ENCODE measurements at places on chromosomes 5 and 9. TPM values are rescaled to one million over a fixed set of nuclear protein-coding genes. Genes with fewer than 3 reads are reported as not detected.

GRCh38 chr5:73201547-73202513 is 28.8 kb downstream of the TMEM174 start:
- peaks cover 4% of the 10 kb centered on the region for H3K4me1 ChIP-seq
- no peak overlapping the region for H3K27ac ChIP-seq
- H3K27me3 ChIP-seq = peaks cover 58% of the 10 kb centered on the region
- H3K36me3 ChIP-seq = no peaks in the 10 kb centered on the region

- no peak for DNase-seq
- H3K4me1 ChIP-seq = no peaks in the 10 kb centered on the region
- peaks cover 9% of the 10 kb centered on the region for H3K27me3 ChIP-seq
- H3K4me3 ChIP-seq = no peak overlapping the region
Observed at GRCh38 chr5:11377896-11378295, 526.4 kb downstream of the CTNND2 start.

NPR3 gene
- total RNA-seq = 0.16 TPM

NUTM2G gene
- not detected for total RNA-seq

GABRA1 gene
- total RNA-seq = not detected

- peaks cover 32% of the 10 kb centered on the region for H3K4me1 ChIP-seq
- H3K36me3 ChIP-seq = no peaks in the 10 kb centered on the region
- H3K27ac ChIP-seq = no peak overlapping the region
- no peak for DNase-seq
- no peaks in the 10 kb centered on the region for H3K27me3 ChIP-seq
Observed at GRCh38 chr5:94623011-94623410, 4.5 kb downstream of the SLF1 start.

DNA sequence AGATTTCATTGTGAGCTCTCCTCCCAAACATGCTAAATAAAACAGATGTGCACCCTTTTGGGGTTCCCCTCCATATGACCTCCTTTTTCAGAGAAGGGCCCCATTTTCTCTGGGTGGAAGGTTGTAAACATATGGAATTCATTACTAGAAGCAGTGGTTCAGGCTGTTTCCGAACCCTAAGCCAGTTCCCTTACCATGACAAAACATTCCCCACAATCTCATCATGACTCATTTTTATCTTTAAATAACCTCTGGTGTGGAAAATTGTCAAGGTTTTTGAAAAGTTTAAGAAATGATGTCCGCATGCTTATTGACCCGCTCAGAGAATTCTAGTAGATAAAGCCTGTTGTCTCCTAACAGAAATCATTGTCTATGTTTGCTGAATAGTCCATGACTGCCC is 127.3 kb upstream of the PIK3R1 start:
- H3K4me1 ChIP-seq = no peaks in the 10 kb centered on the region
- H3K4me3 ChIP-seq = no peak overlapping the region
- no peaks in the 10 kb centered on the region for H3K27me3 ChIP-seq

DNA sequence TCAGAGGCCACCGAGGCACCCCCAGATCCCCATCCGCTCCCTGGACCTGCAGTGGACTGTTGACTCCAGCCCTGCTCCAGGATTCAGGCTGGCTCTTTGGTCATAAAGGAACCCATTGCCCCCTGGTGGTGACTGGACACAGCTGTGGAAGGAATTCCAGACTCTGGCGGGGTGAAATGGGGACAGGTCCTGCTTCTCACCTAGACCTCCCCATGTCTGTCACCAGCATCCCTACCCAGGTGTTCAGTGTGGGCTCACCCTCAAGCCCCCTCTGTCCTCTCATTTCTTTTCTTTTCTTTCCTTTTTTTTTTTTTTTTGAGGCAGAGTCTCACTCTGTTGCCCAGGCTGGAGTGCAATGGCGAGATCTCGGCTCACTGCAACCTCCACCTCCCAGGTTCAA is 25.5 kb upstream of the STXBP1 start:
- H3K36me3 ChIP-seq = no peaks in the 10 kb centered on the region
- no peak overlapping the region for H3K27ac ChIP-seq
- DNase-seq = peak; percentile 77
- peaks cover 6% of the 10 kb centered on the region for H3K4me1 ChIP-seq
- peaks cover 9% of the 10 kb centered on the region for H3K27me3 ChIP-seq

NNT gene
- 72.0 TPM for total RNA-seq

TYRP1 gene
- total RNA-seq = not detected

HCN1 gene
- not detected for total RNA-seq

- H3K4me3 ChIP-seq = no peak overlapping the region
- no peak for DNase-seq
- no peak overlapping the region for H3K27ac ChIP-seq
- H3K27me3 ChIP-seq = peaks cover 2% of the 10 kb centered on the region
Observed at GRCh38 chr9:4397917-4398316, 92.4 kb upstream of the SLC1A1 start.

DNA sequence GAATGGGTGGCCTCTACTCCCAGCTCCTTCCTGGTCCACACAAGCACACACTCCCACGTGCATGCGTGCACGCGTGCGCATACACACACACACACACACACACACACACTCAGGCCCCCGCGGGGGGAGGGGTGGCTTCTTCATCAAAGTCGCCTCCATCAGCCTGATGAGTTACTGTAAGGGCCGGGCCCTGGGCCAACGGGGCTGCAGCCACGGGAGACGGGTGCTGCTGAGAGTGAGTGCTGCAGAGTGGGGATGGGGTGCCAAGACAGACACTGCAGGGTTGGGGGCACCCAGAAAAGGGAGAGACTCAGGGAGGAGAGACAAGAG is 18.1 kb downstream of the CNTFR start:
- no peak overlapping the region for H3K27ac ChIP-seq
- H3K4me1 ChIP-seq = no peaks in the 10 kb centered on the region
- H3K27me3 ChIP-seq = peaks cover 23% of the 10 kb centered on the region
- DNase-seq = no peak

ANKRD18A gene
- total RNA-seq = 0.85 TPM

GRCh38 chr5:119333421-119333851 is 22.4 kb upstream of the TNFAIP8 start:
- H3K4me1 ChIP-seq = peaks cover 94% of the 10 kb centered on the region
- H3K27me3 ChIP-seq = no peaks in the 10 kb centered on the region
- peak overlapping the region; percentile 66 for H3K4me3 ChIP-seq
- peak overlapping the region; percentile 95 for H3K27ac ChIP-seq
- DNase-seq = peak; percentile 49

- H3K27ac ChIP-seq = no peak overlapping the region
- DNase-seq = no peak
- H3K4me1 ChIP-seq = no peaks in the 10 kb centered on the region
- no peak overlapping the region for H3K4me3 ChIP-seq
- H3K36me3 ChIP-seq = no peaks in the 10 kb centered on the region
Observed at GRCh38 chr5:15703901-15704300, 203.9 kb downstream of the FBXL7 start.

DNA sequence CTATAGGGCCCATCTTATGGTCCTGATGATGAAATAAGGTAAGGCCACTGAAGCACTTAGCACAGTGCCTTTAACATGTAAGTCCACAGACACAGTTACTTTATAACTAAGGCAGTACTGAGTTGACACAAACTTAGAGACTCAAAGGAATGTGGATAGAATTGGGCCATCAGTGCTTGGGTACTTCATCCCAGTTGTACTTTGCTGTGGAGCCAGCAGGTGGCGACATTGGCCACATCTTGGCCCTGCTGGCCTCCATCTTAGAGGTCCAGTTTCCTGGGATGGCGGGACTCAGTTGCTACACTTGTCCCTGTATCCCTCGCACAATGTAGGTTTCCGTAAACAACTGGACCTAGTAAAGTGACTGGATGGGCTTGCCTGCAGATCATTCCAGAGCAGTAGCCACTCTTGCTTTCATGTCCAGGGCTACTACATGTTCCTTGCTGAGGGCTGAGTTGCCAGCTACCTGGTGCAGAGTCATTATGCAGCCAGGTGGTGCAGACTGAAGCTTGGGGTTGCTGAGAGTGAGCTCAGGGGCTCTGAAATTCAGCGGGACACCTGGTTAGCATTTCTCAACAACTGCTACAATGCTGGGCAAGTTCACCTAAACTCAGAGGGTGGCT is 10.6 kb downstream of the MTAP start:
- H3K36me3 ChIP-seq = peaks cover 47% of the 10 kb centered on the region
- peak; percentile 72 for DNase-seq
- peak overlapping the region; percentile 69 for H3K27ac ChIP-seq
- H3K27me3 ChIP-seq = no peaks in the 10 kb centered on the region

GRCh38 chr9:6827439-6828145 is 69.8 kb downstream of the KDM4C start:
- H3K4me1 ChIP-seq = peaks cover 13% of the 10 kb centered on the region
- H3K27ac ChIP-seq = peak overlapping the region; percentile 39
- H3K27me3 ChIP-seq = no peaks in the 10 kb centered on the region
- peaks cover 24% of the 10 kb centered on the region for H3K36me3 ChIP-seq
- no peak overlapping the region for H3K4me3 ChIP-seq
- DNase-seq = peak; percentile 56

DNA sequence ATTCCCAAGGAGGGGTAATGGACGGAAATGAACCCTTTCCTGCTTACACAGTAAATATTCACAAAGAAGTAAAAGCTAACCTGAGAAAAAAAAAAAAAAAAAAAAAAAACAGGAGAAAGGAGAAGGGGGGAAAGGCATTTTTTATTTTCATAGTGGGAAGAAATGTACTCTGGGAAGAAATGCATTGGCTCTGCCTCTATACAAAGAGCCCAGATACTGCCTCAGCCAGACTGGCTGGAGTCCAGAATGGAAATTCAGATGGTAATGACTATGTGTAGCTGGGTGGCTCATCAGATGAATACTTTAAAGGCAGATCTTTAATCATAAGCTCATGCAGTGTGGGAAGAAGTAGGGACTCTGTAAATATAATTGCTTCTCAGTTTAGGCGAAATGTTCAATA is 124.9 kb upstream of the ZNF608 start:
- H3K27ac ChIP-seq = no peak overlapping the region
- DNase-seq = no peak
- no peaks in the 10 kb centered on the region for H3K36me3 ChIP-seq
- H3K4me1 ChIP-seq = peaks cover 7% of the 10 kb centered on the region
- H3K4me3 ChIP-seq = no peak overlapping the region

PRPF4 gene
- 56.5 TPM for total RNA-seq

DNA sequence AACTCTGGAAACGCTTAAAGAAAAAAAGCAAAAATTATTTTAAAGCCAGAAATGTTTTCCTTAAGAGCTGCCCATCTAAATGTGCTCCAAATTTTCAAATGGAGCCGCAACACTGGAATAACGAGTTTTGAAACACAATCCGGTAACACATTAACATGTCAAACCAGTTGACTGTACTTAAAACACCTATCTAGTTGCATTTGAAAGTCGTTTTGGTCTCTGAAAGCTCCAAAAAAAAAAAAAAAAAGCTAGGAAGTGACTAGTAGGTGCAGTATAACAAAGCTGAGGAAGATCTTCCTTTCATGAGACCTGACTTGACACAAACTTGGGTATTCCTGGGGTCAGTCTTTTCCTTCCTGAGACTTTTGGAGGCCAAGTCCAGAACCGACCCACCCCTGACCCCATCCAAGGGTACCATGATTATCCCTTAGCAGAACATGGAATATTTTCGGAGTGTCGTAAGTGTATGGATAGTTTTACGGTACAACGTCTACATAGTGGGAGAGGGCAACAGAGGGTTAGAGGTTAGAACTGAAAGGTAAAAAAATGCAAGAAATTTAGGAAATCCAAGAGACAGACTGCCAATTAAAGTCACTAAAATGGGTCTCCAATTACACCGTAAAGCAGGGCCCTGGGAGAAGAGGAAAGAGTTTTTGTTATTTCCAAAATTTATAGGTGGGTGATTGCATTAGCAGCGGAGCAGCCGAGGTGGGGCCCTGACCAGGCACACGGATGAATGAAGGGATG is 812 bp downstream of the CETN3 start:
- H3K27me3 ChIP-seq = no peaks in the 10 kb centered on the region
- no peak for DNase-seq
- H3K4me3 ChIP-seq = no peak overlapping the region

RNF224 gene
- total RNA-seq = not detected

PCDHGA4 gene
- not detected for total RNA-seq

GRCh38 chr9:108549184-108549583 is 306.6 kb downstream of the ACTL7B start:
- H3K4me3 ChIP-seq = no peak overlapping the region
- no peak overlapping the region for H3K27ac ChIP-seq
- no peaks in the 10 kb centered on the region for H3K36me3 ChIP-seq
- DNase-seq = no peak

DNA sequence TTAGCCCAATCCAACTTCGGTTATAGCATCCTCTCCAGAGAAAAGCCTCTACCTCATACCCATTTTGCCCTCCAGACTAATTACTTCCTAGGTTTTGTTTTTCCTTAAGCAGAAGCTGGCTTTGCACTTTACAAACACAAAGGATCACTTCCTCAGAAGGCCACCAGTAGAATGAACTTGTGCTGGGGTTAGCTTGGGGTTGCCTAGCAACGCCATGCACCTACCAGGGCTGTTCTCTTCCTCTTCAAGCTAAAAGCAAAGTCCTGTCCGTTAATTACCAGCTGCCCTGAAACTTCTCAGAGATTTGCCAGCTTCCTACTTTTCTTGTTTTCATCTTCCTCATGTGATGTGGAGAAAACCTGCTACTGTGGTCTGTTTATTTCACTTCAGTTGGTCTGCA is 132.0 kb upstream of the WWC1 start:
- peaks cover 1% of the 10 kb centered on the region for H3K27me3 ChIP-seq
- no peak overlapping the region for H3K4me3 ChIP-seq
- H3K4me1 ChIP-seq = no peaks in the 10 kb centered on the region
- H3K36me3 ChIP-seq = no peaks in the 10 kb centered on the region

DNA sequence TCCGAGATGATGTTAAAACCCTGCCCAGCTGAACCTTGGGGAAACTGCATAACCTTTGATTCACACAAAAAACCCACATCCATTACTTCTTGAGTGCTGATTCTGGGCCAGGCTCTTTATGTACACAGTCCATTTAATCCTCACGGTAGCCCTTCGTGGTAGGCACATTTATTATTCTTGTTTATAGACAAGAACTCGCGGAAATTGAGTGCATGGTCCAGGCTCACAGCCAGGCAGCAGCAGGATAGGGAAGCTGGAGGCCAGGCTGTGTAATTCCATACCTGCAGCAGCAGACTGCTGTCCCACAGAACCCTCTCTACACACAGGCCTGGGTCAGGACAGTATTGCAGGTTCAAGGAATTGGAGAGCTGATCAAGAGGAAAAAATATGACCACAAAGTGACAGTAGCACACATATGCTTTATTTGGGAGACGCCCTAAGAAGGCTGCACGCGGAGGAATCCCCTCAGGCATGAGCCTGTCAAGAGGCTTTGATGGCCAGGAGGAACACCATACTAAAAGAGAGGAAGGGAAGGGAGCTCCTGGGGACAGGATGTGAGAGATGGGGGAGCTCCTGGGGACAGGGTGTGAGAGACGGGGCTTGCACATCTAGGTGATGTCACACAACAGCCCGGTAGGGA is 28.4 kb upstream of the FAM120A start:
- peaks cover 10% of the 10 kb centered on the region for H3K27me3 ChIP-seq
- peaks cover 2% of the 10 kb centered on the region for H3K36me3 ChIP-seq
- H3K4me3 ChIP-seq = no peak overlapping the region
- H3K4me1 ChIP-seq = no peaks in the 10 kb centered on the region
- DNase-seq = no peak

DNA sequence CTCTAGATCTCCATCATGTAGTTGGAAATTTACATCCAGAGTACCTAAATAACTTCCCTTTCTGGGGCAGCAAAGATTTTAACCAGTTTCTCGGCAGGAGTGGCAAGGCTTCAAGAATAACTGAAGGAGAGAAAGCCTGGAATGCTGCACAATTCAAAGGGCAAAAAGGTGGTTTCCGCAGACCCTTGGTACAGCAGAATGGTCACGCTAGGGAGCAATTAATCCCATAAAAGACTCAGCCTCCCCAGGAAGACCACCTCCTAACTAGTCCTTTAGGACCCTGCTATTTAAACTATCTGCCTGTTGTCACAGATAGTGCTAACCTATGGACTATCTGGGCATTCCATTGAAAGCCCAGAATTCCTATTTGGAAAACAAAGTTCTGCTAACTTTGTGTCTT is 3.6 kb downstream of the HTR1A start:
- H3K36me3 ChIP-seq = no peaks in the 10 kb centered on the region
- peaks cover 34% of the 10 kb centered on the region for H3K27me3 ChIP-seq
- no peak overlapping the region for H3K4me3 ChIP-seq
- no peaks in the 10 kb centered on the region for H3K4me1 ChIP-seq
- no peak for DNase-seq

KCNN2 gene
- not detected for total RNA-seq
